ENCODE measurements at places on chromosomes 2 and 18.

- no peak for DNase-seq
Measured at GRCh38 chr2:145635706-145636427, 1115.9 kb upstream of the ZEB2 start.

- peak; percentile 13 for DNase-seq
Measured at GRCh38 chr2:231489990-231490389, 25.7 kb upstream of the NCL start.

GRCh38 chr2:190023860-190024259 lies 38.7 kb downstream of the MSTN start:
- peak; percentile 64 for DNase-seq

GRCh38 chr2:226934546-226935201 lies 98.8 kb downstream of the RHBDD1 start:
- DNase-seq, result no peak

- no peak for DNase-seq
Measured at GRCh38 chr2:145304501-145304900, 784.6 kb upstream of the ZEB2 start.

DNA sequence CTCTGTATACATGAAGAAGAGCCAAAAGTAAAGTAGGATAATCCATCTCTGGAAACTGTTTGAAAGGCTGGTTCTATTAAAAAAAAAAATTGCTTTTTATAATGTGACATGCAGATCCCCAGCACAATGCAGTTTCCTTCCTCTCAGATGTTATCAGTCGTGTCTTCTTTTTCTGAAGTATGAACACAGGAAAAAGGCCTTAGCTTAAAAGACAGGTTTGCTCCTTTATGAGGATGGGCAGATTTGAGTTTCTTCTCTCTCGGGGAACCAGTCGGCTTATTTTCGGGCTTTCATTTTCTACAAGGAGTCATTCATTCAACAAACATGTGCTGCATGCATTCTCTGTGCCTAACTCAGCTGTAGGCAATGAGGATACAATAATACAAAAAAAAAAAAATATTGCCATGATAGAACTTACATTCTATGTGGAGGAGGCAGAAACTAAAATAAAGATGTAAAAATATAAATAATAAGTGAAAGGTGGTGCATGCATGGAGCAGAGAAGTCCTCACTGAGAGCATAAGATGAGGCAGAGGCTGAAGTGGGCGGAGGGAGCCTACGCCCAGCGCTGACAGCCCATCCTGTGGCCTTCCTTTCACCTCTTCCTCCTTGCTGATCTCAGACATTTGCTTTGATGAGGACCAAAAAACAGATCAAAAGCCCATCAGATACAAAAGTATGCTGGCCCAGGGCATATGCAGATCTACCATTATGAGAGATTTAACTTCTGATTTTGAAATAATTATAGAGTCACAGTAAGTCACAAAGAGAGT lies at the start of gene CD226:
Gene CD226 (minus strand): TSS at position 513 of the 773 bp plus-strand sequence. CDS start 467 bp downstream, at position 46.
- peak; percentile 39 for DNase-seq

- DNase-seq, result no peak
Measured at GRCh38 chr18:58943896-58944295, 79.2 kb downstream of the ZNF532 start.

DNA sequence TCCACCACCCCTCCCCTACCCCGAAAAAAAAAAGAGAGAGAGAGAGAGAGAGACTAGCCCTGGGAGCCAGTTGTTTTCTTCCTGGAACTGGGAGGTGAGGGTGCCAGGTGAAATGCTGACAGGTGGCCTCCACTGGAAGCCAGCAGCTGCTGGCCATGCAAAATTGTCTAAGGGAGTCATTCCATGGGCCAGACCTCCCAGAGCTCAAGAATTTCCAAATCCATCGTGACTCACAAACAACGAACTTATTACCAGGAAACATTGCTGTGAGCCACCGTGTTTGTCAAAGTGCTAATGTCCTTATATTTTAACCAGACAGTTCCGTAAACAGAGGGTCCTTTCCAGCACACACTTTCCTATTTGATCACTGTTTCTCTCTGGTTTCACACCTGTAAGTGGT lies 68.5 kb upstream of the PID1 start:
- no peak for DNase-seq

DNA sequence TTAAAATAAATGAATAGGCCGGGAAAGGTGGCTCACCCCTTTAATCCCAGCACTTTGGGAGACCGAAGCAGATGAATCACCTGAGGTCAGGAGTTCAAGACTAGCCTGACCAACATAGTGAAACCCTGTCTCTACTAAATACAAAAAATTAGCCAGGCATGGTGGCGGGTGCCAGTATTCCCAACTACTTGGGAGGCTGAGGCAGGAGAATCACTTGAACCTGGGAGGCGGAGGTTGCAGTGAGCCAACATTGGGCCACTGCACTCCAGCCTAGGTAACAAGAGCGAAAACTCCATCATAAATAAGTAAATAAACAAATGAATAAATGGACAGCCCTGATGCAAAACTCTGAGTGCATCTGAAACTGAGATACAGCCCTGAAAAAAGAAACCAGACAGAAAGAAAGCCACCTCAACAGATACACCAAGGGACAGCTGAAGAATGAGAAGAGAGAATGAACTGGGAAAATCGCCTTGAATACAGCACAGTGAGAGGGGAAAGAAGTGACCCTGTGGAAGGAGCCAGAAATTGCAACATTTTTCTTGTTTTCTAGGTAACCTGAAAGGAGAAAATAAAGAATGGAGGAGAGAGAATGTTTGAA lies 64.4 kb downstream of the TRABD2A start:
- DNase-seq, result no peak

Data from suppressor macrophage (primary cell).